Stimulated activated CD8-positive, alpha-beta memory T cell treated with anti-CD3 and anti-CD28 coated beads, Interleukin-2, amount 100 ng/mL, for 1 hour (primary cell): ENCODE measurements at places on chromosomes 3 and 15.

- DNase-seq: no peak
Measured at GRCh38 chr3:25820366-25820765, 30.5 kb downstream of the OXSM start.

DNA sequence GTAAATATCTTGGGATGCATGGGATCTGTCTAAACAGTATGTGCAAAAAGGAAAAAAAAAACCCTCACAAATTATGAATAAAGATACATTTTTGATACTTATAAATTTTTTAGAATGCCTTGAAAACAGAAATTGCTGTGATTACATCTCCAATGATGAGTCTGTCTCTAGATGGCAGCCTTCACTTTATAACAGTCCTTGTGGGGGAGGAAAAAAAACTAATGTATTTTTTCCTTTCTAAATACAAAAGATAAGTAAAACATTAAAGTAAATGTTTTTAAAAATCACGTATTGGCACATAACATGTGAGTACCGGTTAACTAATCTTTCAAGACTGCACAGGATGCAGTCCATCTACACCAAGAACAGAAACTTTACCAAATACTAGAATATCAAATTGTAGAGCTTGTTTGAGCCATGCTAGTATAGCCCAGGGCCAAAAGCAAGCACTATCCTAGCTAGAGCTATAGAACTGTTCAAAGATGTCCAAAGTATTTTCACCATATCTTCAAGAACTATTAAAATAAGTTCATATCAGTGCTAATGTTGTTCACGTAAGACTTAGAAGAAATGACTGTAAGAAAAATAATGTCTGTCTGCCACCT lies 206.4 kb downstream of the STAG1 start:
- DNase-seq: no peak

DNA sequence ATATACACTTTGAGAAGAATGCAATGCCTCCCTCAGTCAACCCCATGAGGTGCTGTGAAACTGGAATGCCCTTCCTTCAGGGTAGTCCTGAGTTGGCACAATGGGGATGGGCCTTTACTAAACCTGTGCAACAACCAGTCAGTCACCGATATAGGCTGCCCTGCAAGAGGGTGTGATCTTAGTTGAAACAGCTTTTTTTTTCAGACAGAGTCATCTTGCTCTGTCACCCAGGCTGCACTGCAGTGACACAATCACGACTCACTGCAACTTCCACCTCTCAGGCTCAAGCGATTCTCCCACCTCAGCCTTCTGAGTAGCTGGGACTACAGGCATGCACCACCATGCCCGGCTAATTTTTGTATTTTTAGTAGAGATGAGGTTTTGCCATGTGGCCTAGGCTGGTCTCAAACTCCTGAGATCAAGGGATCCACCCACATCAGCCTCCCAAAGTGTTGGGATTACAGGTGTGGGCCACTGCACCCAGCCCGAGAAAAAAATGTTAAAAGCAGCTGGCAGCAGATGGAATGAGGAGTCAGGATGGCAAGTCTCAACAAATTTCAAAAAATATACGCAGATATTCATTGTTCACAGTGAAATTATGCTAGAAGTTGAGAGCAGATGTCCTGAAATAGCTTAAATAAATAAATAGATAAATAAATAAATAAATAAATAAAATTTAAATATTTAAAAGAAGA lies 31.8 kb downstream of the MYO5A start:
- DNase-seq: no peak

DNA sequence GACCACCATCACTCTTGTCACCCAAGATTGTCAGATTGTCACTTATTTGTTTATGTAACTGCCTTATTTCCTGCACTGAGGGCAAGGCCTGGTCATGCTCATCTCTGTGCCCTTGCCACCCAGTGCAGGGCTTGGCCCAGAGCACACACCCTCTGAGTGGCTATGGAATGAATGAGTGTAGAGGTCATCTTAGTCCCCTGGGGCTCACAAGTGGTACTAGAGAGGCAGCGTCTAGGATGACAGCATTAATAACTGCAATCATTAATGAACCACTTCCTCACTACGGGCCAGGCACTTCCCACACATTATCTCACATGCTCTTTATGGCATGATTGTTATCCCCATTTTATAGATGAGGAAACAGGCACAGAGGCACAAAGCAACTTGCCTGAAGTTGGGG lies 117.0 kb downstream of the SMAD6 start:
- no peak for DNase-seq

GRCh38 chr3:58341376-58341775 lies 8.7 kb downstream of the PXK start:
- no peak for DNase-seq

- DNase-seq: no peak
Measured at GRCh38 chr3:71724584-71725270, 475 bp downstream of the EIF4E3 start.

- DNase-seq: no peak
Measured at GRCh38 chr3:57309769-57310360, 17.4 kb upstream of the ASB14 start.

GRCh38 chr3:30102356-30102755 lies 504.0 kb upstream of the TGFBR2 start:
- DNase-seq: no peak

DNA sequence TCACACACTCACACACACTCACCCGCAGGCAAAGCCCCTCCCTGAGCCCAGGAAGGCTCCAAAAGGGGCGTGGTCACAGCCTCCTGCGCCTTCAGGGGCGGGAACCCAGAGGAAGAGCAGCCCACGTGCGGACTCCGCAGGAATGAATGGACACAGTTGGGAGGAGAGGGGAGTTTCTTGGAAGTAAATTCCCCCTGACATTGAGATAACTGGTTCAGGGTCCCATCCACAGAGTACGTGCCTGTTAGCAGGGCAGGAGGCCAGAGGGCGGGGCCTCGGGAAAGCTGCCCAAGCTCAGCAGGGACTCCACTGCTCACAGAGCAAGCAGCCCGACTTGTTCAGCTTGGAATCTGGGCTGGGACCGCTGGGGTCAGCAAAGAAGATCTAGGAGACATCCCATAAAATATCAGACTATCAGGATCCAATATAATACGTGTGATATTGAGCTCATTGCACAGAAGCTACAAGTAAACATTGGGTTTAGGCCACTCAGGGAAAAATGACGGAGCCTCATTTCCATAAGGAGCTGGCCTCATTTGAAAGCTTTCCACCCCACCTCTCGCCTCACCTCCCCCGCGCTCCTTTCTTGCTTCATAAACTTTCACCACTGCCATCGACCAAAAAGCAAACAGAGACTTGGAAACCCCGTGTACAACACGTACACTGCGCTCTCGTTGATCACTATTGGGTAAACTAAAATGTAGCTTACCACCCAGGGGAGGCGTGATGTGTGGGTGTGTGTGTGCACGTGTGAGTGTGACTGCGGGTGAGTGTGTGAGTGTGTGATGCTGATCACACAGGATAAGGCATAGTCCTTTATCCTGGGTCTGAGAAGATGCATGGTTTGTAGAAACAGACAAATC lies 36.0 kb downstream of the TM2D3 start:
- DNase-seq: no peak

DNA sequence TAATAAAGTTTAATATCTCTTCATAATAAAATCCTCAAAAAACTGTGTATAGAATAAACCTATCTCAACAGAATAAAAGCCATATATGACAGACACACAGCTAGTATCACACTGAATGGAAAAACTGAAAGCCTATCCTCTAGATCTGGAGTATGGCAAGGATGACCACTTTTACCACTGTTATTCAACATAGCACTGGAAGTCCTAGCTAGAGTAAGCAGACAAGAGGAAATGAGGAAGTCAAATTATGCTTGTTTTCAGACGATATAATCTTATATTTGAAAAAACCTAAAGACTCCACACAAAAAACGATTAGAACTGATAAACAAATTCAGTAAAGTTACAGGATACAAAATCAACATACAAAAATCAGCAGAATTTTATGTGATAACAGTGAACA lies 57.4 kb upstream of the DIPK2A start:
- DNase-seq: no peak

DNA sequence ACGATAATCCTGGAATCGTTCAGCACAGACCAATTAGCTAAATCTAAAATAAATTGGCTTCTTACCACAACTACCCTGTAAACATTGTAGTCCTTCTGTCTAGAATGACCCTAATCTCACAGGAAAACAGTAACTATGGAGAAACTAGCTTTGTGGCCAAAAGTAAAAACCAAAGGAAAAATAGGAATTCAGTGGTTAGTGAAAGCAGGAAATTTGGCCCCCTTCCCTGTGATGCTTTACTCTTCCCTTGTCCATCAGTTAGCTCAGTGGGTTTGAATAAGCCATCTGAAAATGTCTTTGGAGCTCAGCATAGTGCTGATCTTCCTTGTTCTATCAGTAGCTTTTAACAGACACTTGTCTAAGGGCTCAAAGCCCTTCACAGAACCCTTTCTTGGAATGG lies 1.6 kb downstream of the NMD3 start:
- no peak for DNase-seq

DNA sequence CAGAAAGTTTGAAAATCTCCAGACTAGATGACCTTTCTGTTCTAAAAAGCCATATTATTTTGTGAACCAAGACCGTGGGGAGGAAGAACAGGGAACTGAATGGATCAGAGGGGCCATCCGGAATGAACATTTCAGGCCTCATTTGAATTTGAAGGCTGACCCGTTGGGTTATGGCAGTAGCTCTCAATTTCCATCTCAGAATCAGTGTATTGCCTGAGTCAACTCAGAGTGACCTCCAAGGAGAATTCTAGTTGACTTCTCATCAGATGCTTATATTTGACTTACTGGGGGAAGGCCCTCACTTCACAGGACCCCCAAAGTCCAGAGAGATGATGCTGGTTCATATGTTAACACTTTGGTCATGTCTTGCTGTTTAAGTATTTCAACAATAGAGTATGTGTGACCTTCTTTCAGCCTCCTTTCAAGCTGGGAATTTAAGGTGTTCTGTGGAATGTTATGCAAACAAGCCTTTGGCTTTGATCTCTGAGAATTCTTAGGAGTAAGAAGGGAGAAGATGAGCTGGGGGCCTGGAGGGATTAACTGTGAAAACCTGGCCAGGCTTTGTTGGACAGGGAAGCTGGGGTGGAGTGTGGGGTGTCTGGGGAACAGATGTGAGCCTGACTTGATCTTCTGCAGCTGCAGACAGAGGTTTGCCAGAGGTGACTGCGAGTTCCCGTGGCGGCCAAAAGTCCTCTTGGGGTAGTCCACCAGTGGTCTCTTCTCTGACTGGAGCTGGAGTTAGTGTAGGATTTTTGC lies 111.2 kb upstream of the RGMA start:
- no peak for DNase-seq

GRCh38 chr3:31102196-31102879 lies 207.9 kb upstream of the GADL1 start:
- DNase-seq: no peak

- DNase-seq: no peak
Measured at GRCh38 chr3:21564531-21564930, 186.5 kb downstream of the ZNF385D start.

DNA sequence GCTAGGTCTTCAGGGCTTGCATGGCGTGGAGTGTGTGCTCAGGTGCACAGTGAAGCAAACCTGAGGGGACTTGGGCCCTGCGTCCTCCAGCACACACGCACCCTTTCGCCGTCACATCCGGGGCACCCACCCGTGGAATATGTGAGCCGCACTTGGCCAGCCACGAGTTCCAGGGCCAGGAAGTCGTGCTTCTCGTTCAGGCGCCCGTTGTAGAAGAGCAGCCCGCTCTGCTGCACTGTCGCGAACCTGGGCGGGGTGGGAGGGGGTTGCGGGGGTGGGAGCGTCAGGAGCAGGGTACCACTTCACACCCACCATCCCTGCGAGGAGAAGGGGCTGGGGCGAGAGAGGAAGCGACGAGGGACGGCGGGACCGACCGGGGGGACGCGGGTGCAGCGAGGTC lies 7.1 kb downstream of the CELSR3 start:
- DNase-seq: peak; percentile 33

DNA sequence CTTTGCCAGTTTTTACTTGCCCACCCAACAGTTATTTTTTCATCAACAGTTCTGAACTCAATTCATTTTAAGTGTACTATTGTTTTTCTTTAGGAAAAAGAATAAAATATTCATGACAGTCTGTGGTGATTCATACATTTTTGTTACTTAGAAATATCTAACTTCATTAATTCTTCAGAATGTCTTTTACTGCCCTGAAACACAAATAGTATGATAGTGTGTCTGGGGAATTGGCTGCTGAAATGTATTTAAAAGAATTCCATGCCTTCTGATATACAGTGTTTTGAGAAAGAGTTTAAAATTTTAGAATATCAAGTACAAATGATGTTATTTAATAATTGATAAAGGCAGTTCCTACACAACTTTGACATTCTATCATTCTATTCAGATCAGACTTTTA lies 854.1 kb downstream of the NAALADL2 start:
- DNase-seq: no peak

GRCh38 chr3:154786724-154787123 lies 293.4 kb upstream of the MME start:
- DNase-seq: no peak

DNA sequence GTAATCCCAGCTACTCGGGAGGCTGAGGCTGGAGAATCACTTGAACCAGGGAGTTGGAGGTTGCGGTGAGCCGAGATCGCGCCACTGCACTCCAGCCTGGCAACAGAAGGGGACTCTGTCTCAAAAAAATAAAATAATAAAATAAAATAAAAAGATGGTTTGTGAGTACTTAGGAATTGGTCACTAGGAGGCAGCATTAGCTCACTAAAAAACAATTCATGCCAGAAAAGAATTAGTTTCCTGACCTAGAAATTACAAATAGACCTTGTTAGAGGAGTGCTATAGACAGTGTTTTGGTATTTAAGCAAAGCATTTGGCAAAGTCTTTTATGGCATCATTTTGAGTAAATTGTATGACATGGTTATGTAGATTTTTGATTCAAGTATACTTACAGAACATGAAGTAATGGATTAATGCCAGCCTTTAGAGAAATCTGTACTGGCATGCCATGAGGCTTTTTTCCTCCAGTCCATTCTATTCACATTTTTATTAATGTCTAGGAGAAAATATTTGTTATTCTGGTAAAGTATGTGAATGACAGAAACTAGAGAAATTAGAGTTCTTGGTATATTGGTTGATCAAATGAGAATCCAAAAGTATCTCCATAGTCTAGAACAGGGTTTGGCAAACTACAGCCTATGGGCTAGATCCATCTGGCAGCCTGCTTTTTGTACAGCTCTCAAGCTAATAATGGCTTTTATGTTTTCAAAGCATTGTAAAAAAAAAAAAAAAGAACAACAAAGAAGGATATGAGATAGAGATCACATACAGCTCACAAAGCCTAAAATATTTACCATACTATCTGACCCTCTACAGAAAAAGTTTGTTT lies 81.6 kb downstream of the LRRC49 start:
- DNase-seq: no peak

GRCh38 chr15:88799341-88799740 lies 3.9 kb upstream of the ACAN start:
- no peak for DNase-seq

GRCh38 chr3:153652076-153652475 lies 469.1 kb upstream of the ARHGEF26 start:
- DNase-seq: no peak

DNA sequence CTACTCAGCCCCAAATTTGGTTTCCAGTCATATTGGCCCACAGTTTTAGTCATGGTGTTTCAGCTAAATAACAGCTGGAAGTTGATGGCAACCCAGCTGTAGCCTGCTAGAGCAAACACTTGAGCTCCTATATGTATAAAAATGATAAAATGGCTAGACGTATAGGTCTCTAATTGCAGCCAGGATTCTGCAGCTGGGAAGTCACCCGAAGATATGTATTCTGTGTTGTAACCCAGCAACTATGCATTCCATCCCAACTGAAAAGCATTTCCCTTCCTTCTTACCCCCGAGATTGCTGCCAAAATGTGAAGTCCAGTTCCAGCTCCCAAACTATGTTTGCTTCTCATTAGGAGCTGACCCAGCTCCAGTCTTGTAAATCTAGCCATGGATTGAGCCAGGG lies 408.4 kb downstream of the AGBL1 start:
- no peak for DNase-seq
